Myocyte (in vitro differentiated cells): ENCODE measurements at places on chromosomes 3 and 15. TPM values are rescaled to one million over a fixed set of nuclear protein-coding genes. Genes with fewer than 3 reads are reported as not detected.

Gene ABCC5
- 15.5 and 16.7 TPM in 2 replicates for total RNA-seq

Gene TBC1D23
- total RNA-seq = 57.4 and 59.9 TPM in 2 replicates

Gene CCDC54
- not detected in 2 replicates for total RNA-seq

Gene C3orf70
- 0.05 TPM in 1 of 2 replicates, not detected in the other for total RNA-seq

Gene CHST13
- total RNA-seq = 0.21 TPM in 1 of 2 replicates, not detected in the other

Gene ATP13A5
- total RNA-seq = not detected in 2 replicates

Gene CFAP100
- total RNA-seq = not detected in 2 replicates

Gene TMEM89
- not detected in 2 replicates for total RNA-seq

Gene TRAIP
- 0.91 and 1.2 TPM in 2 replicates for total RNA-seq

Gene CALML4
- total RNA-seq = 0.26 and 2.5 TPM in 2 replicates

Gene CHRM5
- total RNA-seq = 0.05 TPM in 1 of 2 replicates, not detected in the other

Gene RASL12
- total RNA-seq = 0.94 TPM in 1 of 2 replicates, not detected in the other

Gene ZNF860
- 0.36 and 0.48 TPM in 2 replicates for total RNA-seq

Gene GPR27
- total RNA-seq = not detected in 2 replicates

Gene ITIH1
- total RNA-seq = not detected in 2 replicates
